NCI-H446 treated with DMSO at 0.1 percent for 48 hours (cell line): ENCODE measurements at places on chromosomes 4 and X.

- peak; percentile 5 for DNase-seq
These were observed 14.7 kb downstream of the WDR1 start for GRCh38 chr4:10101671-10102473.

DNA sequence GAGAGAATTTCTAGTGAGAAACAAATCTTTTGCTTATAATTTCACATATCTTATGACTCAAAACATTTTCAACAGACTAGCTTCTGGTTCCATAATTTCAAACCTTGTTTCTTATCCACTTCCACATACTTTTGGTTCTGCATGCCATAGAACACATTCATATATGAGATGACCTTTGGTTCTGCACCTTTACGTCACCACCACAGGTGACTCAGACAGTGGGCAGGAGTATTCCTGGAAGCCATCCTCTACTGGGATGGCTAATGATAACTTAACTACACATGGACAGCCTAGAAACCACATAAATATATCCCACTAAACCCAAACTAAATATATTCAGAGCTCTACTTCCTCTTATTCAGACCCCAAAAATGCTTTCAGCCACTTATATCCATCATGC is 133.3 kb downstream of the DCK start:
- no peak for DNase-seq

- DNase-seq = no peak
These were observed 820 bp upstream of the RASL11B start for GRCh38 chr4:52861171-52861823.

GRCh38 chrX:154436374-154436982 is 476 bp upstream of the GDI1 start:
- no peak for DNase-seq

GRCh38 chrX:120857240-120857639 is 18.4 kb downstream of the CT47B1 start:
- DNase-seq = no peak

GRCh38 chr4:138007572-138007971 is 234.6 kb downstream of the SLC7A11 start:
- DNase-seq = no peak

DNA sequence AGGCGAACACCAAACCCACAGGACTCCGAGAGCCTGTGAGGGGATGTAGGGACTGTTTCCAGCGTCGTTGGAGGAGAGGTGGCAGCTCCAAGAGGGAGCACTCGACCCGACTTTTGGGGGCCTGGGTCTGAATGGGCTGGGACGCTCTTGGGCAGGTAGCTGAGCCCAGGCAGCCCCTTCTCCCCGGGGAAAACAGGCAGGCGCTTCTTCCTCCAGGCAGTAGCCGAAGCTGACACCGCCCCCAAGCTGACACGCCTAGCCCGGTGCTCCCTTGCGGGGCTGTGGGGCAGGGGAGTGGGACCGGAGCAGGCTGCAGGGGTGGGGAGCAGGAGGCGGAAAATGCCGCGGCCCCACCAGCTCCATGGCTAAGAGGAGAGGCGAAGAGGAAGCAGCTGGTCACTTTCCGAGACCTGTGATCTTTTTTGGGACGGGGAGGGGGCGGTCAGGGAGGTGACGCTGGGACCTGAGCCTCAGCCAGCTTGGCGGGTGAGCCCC is 4.2 kb downstream of the NKX1-1 start:
- DNase-seq = no peak

GRCh38 chrX:127490000-127490399 is 562.2 kb downstream of the ACTRT1 start:
- no peak for DNase-seq

- DNase-seq = no peak
These were observed 78.8 kb downstream of the SEL1L3 start for GRCh38 chr4:25783943-25784342.

DNA sequence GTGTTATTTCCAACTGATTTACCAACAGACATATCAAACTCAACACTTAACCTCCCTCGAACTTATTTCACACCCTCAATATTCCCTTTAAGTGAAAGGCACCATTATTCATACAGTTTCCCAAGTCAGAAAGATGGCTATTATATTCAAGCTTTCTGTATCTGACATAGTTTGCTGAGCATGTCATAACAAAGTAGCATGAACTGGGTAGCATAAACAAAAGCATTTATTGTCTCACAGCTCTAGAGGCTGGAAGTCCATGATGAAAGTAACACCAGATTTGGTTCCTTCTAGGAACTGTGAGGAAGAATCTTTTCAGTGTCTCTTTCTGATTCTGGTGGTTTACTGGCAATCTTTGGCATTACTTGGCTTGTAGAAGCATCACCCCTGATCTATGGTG is 1388.6 kb downstream of the TECRL start:
- DNase-seq = no peak

- peak; percentile 48 for DNase-seq
These were observed 72.2 kb upstream of the RBPJ start for GRCh38 chr4:26248647-26249046.

DNA sequence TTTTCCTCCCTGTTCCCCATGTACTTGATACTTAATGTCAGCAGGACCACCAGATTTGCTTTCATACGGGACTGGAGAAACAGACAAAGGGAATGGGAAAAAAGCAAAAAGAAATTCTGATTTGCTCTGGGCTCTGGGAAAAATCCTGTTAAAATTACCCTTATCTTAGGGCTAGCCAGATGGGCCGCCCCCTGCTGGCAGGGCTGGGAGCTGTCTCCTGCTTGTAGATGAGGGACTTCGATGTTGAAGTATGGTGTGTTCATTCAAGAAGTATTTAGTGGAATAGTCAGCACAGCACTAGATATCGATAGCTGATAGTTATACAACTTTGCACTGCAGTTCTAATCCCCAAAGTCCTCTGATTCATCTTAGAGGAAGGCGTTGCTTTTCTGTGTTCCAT is 45.8 kb downstream of the BCORL1 start:
- DNase-seq = no peak

DNA sequence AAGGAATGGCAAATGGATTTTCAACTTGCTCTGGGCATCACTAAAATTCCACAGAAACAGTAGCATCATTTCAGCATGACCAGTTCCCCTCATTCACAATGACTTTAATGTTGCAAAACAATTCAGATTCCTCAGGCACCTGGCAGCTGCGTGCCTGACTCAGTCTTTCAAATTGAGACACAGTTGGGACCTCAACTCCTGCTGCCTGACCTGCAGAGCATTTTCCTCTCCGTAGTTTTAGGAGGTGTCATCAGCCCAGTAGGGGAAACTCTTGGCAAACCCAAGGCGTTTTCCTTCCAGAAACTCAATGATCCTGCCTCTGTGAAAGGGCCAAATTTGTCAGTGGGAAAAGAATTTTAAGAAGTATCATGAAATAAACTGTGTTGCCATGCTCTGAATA is 388.9 kb downstream of the SPRY1 start:
- DNase-seq = no peak

DNA sequence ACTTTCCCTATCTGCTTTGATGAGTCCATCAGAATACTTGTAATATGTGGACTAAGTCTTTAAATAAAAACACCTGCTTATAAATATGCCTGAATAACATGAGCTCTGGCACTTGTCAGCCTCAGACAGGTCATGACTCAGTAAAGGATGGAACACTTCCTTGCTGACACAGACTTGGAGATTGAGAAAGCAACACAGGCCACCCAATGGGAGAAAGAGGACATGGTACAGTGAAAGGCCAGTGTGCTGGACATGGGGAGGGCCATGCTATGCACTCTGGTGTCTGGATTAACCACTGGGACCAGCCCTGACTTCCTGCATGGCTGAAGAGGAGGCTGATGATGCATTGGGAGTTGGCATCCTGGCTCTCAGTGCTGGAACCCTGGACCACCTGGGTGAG is 149.5 kb downstream of the DHRSX start:
- no peak for DNase-seq

- no peak for DNase-seq
These were observed 27.3 kb downstream of the OFD1 start for GRCh38 chrX:13761606-13762414.

DNA sequence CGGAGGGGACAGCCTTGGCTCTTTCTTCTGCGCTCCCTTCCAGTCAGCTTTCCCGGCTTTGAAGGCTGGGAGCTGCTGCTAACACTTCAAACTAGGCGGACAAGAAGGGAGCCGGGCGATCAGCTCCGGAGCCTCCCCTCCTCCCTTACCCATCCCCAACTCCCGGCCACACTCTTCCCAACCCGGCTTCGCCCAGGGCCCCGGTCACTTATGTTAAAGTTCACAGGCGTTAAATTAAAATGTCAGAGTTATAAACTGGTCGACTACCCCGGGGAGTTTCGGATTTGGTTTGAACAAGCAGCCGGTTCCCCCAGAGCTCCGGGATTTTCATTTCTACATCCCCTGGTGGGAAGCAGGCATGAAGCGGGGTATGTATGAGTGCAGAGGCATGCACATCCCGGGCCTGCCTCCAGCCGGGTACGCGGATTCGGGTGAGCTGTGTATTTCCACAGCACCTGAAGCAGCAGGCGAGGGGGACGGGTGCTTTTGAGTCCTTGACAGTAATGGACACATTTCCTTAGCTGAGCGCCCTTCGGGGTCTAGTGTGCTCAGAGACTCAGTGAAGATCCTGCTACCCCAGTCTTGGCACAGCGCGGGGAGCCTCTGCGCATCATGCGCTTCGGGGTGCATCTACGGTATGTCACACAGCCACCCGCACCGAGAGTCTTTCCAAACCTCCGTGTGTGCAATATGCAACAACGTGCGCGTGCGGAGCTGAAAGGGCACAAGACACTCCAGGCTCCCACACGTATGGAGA is 880 bp downstream of the UNC5C start:
- no peak for DNase-seq

GRCh38 chr4:125369098-125369497 is 54.3 kb downstream of the FAT4 start:
- no peak for DNase-seq

- no peak for DNase-seq
These were observed 57.1 kb upstream of the DDX3X start for GRCh38 chrX:41276661-41277506.

GRCh38 chr4:107863850-107864371 is 39.2 kb downstream of the SGMS2 start:
- no peak for DNase-seq

DNA sequence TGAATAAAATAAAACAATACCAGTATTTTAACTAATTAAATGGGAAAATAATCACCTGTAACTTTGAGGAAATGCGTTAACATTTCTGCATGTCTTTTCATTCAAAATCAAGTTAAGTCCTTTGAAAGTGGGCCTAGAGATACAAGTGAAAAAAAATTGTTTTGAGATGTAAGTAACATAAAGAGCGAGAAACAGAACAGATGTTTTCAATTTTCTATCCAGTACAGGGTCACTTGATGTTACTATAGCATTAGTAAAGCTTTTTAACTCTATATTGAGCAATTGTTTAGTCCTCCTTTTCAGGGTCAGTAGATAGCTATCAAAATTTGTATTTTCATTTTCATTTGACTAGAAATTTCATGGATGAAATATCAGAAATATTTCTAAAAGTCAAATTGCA is 761.4 kb downstream of the CCSER1 start:
- DNase-seq = no peak

DNA sequence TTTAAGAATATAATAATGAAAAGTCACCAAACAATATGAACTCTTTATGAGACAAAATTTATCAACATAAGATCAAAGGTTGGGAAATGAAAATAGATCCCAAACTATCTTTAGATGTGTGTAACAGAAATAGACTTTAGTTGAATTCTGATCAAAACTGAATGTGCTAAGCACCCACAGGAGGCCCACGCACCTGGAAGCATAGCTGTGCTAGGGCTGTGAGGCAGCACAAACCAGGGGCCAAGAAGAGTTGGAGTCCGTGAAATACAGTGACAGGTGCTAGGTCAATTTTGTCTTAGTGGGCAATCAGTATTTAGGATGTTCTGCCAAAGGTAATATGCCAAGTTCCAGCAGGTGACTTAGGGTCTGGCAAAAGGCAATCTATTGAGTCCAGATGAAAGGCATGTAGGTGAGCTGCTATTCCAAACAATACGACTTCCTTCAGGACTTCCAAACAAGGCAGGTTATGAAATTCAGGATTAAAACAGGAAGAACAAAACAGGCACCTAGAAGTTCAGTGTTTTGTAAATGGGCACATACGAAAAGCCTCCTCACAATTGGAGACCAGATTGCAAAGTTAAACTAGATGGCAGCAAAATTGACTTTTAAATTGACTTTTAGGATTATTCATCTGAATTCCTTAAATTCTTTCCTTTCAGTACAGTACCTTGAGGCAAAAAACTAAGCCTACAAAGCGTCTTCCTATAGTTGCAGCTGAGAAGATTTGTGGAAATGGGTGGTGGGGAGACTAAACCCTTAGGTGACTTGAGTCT is 4.7 kb upstream of the PCDH18 start:
- no peak for DNase-seq

DNA sequence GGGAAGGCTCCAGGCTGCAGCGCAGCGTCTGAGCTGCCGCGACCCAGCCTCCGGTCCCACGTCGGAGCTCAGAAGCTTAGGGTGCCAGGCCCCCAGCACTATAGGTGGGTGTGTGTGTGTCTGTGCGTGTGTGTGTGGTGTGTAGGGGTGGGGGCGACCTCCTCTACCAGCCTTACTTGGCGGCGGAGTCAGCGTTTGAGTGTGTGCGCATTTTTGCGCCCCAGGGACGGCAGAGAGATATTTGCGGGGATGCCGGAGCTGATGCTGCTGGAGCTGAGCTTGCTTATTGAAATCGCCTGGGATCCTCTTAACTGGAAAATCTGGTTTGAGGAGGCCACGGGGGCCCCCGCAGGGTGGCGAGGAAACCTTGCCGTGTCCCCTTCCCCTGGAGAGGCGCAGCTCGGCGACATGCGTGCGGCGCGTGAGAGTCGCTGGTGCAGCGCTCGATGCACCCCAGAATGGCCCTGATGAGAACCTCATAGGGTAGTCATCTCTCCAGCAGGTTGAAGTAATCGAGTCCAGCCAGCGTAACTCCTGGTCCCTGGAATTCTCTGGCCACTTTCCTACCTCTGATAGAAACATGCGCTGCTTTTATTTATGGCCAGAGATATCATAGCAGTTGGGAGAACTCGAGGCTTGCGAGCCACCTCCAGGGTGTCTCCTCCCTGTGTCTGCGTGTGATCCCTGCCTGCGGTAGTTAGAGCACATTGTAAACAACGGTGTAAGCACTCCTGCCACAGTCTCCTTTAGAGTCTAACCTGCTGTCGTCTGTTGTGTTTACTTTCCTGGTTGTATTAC is 2.7 kb downstream of the ADGRL3 start:
- no peak for DNase-seq

- DNase-seq = no peak
These were observed 14.0 kb upstream of the UBA6 start for GRCh38 chr4:67714955-67715354.

DNA sequence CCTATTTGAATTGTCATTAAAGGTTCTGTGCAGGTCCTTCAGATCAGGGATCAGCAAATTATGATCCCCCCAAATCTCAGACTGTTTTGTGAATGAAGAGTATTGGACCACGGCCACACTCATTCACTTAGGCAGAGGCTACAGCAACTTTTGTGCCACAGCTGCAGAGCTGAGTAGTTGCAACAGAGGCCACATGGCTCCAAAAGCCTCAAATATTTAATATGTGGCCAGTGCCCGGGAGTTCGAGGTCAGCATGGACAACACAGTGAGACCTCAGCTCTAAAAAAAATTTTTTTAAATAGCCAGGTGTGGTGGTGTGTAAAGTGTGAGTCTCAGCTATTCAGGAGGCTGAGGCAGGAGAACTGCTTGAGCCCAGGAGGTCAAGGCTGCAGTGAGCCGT is 100.7 kb downstream of the NSUN7 start:
- no peak for DNase-seq

GRCh38 chrX:53091354-53091753 is 2.6 kb upstream of the KANTR start:
- no peak for DNase-seq
